ENCODE measurements at places on chromosomes 13 and 19. TPM values are rescaled to one million over a fixed set of nuclear protein-coding genes. Genes with fewer than 3 reads are reported as not detected.

- no peaks in the 10 kb centered on the region for H3K27me3 ChIP-seq
- H3K4me3 ChIP-seq, result no peak overlapping the region
- DNase-seq, result no peak
- no peaks in the 10 kb centered on the region for H3K4me1 ChIP-seq
Measured at GRCh38 chr13:102569488-102569887, 27.3 kb upstream of the TPP2 start.

- H3K27ac ChIP-seq, result no peak overlapping the region
- DNase-seq, result no peak
- H3K27me3 ChIP-seq, result no peaks in the 10 kb centered on the region
Measured at GRCh38 chr19:31342926-31343325, 6.3 kb downstream of the TSHZ3 start.

GRCh38 chr13:98976941-98977340, 923 bp downstream of the DOCK9 start:
- no peak overlapping the region for H3K27ac ChIP-seq
- H3K4me1 ChIP-seq, result no peaks in the 10 kb centered on the region
- no peak for DNase-seq
- no peak overlapping the region for H3K4me3 ChIP-seq

DNA sequence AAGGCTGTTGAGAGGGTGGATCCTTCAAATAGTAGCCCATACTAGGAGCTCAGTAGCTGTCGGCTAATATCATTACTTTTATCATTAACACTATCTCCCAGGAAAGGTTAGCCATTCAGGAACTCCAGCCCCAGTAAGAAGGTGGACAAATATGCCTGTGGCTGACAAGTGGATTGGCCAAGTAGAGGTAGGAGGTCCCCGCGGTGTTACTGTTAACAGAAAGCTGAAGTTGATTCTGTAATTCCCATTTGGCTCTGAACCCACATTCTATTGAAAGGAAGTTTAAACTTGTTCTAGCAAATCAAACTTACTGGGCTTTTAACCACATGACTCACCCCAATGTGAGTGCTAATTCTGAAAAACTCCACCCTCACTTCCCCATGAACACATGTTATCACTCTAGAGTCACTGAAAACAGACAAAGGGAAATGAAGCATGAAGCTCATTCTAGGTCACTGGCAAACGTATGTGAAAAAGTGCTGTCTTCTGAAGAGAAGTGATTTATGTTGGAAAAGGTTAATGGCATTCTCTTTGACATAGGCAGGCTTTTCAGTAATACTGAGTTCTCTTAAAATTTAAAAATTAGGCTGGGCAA, 273.5 kb downstream of the FGF14 start:
- no peak for DNase-seq
- H3K27ac ChIP-seq, result no peak overlapping the region
- H3K36me3 ChIP-seq, result no peaks in the 10 kb centered on the region
- H3K27me3 ChIP-seq, result no peaks in the 10 kb centered on the region

- no peak overlapping the region for H3K4me3 ChIP-seq
- H3K36me3 ChIP-seq, result no peaks in the 10 kb centered on the region
- H3K27ac ChIP-seq, result no peak overlapping the region
- DNase-seq, result no peak
- no peaks in the 10 kb centered on the region for H3K27me3 ChIP-seq
Measured at GRCh38 chr13:76854894-76855293, 31.3 kb downstream of the KCTD12 start.

DNA sequence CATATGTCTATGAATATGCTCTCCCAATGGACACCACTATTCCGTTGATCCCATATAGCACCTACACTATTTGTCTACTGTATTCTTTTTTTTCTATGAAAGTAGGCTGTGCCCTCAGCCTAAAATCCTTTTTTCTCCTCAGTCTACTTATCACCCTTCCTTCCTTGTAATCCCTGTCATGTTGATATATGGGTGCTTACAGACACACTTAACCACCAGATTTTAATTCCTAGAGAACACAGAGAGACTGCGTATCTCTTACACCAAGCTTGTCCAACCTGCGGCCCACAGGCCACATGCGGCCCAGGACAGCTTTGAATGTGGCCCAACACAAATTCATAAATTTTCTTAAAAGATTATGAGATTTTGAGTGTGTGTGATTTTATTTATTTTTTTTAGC, 101.1 kb downstream of the ZAR1L start:
- H3K4me1 ChIP-seq, result peaks cover 2% of the 10 kb centered on the region
- H3K36me3 ChIP-seq, result no peaks in the 10 kb centered on the region
- no peaks in the 10 kb centered on the region for H3K27me3 ChIP-seq
- H3K4me3 ChIP-seq, result no peak overlapping the region

- H3K4me3 ChIP-seq, result no peak overlapping the region
- no peaks in the 10 kb centered on the region for H3K36me3 ChIP-seq
- DNase-seq, result no peak
- H3K27ac ChIP-seq, result no peak overlapping the region
Measured at GRCh38 chr13:69866555-69866954, 241.1 kb upstream of the ATXN8OS start.

DNA sequence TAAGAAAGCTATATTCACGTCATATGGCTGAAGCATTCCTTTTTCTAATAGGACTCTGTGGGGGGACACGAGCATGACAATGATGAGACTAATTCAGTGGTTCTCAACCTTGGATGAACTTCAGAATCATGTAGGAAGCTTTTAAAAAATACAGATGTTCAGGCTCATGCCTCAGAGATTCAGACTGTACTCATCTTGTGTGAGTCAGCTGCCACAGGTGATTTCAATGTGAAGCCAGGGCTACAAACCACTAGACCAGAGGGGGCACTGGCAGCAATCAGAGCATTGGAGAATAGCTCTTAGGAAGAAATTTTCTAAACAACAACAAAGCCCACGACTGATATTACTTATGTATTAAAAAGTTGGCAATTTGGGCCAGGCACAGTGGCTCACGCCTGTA, 91.7 kb downstream of the SERP2 start:
- H3K27ac ChIP-seq, result no peak overlapping the region
- H3K4me1 ChIP-seq, result peaks cover 2% of the 10 kb centered on the region
- no peaks in the 10 kb centered on the region for H3K27me3 ChIP-seq
- no peaks in the 10 kb centered on the region for H3K36me3 ChIP-seq
- DNase-seq, result no peak
- H3K4me3 ChIP-seq, result no peak overlapping the region

GRCh38 chr19:53608381-53608780, 23.4 kb upstream of the DPRX start:
- no peak for DNase-seq
- no peak overlapping the region for H3K4me3 ChIP-seq
- H3K27me3 ChIP-seq, result no peaks in the 10 kb centered on the region
- no peaks in the 10 kb centered on the region for H3K4me1 ChIP-seq
- no peaks in the 10 kb centered on the region for H3K36me3 ChIP-seq

DNA sequence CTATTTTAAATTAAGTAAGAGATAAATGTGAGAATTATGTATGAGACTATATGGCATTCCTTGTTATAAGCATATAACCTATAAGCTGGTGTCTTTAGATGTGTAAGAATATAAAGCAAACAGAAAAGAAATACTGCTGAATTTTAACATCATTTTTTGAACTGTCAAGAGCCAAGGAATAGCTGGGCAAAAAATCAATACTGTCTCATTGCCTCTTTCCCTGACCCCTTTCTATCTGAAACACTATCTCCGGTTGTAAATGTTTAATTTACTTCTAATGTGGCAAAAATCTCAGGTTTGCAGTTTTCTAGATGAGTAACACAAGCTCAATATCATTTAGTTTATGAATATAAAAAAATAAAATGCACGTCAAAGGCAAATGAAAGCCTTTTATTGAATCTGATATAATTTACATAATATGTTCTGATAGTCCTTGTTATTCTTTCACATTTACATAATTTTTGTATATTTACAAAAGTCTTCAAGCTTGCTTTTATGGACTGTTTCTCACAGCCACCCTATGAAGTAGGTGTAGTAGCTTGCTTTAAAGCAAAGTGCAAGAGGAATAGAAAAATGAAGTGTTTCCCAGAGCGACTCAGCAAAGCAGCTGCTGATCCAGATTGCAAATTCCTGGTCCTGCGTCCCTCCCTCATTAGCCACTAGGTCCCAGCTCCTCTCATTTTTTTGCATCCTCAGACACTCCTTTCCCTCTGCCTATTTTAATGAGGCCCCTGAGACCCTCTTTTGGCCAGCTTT, 188.2 kb upstream of the RFC3 start:
- no peak for DNase-seq
- H3K36me3 ChIP-seq, result no peaks in the 10 kb centered on the region
- no peak overlapping the region for H3K27ac ChIP-seq
- H3K4me1 ChIP-seq, result no peaks in the 10 kb centered on the region

DNA sequence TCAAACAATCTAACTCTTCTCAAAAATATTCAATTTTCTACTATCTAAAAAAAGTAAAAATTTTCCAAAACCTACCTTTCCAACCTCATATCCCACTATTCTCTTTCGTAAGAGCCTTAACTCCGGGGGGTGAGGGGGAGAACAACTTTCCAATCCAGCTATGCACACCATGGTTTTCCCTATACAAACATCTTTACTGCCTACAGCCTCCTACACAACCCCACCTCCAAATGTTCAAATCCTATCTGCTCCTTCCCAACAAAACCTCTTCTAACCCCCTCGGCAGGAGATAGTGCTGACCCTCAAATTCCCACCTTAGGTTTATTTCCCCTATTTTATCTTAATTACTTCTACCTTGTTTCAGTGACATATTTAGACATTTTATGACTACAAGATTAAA, 102.0 kb downstream of the DIAPH3 start:
- no peaks in the 10 kb centered on the region for H3K27me3 ChIP-seq
- H3K4me3 ChIP-seq, result no peak overlapping the region
- no peak for DNase-seq
- no peaks in the 10 kb centered on the region for H3K36me3 ChIP-seq
- H3K4me1 ChIP-seq, result no peaks in the 10 kb centered on the region

DNA sequence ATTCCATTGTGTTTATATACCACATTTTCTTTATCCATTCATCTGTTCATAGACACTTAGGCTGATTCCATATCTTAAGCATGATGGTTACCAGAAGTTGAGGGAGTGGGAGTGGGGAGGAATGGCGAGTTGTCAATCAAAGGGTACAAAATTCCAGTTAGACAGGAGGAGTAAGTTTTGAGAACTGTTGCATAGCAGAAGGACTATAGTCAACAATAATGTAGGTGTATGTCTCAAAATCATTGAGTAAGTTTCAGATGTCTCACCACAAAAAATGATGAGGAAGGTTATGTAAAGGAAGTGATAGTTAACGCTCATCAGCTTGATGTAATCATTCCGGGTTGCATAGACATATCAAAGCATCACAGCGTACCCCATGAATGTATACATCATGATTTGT, 4.6 kb upstream of the UBL3 start:
- H3K4me1 ChIP-seq, result no peaks in the 10 kb centered on the region
- no peak for DNase-seq
- H3K36me3 ChIP-seq, result no peaks in the 10 kb centered on the region
- H3K4me3 ChIP-seq, result no peak overlapping the region

DNA sequence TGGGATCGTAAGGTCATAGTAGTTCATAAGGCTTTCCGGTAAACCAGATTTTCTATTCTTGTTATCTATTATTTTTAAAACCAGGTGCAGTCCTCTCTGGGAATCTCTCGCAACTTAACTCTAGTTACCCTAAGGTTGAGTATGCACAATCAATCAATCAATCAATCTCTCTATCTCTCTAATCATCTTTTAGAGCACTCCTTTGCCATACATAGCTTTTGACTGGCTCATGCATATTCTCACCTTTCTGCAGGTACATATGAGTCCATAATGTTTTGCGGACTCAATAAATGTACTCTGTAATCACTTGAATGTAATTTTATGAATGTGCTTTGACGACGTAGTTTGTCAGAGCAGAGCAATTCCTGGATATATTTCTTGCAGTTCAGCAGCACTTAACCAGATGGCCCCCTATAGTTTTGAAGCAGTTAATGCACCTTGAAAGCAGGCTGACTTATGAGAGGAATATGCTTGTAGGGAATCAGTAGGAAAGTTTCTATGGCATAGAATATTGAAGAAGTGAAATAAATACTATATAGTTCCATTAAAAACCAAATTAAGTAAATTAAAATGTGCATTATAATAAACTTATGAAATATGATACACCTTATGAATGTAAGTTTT, 524.7 kb downstream of the GPC5 start:
- no peak overlapping the region for H3K4me3 ChIP-seq
- H3K27me3 ChIP-seq, result no peaks in the 10 kb centered on the region
- no peak overlapping the region for H3K27ac ChIP-seq
- DNase-seq, result no peak

DNA sequence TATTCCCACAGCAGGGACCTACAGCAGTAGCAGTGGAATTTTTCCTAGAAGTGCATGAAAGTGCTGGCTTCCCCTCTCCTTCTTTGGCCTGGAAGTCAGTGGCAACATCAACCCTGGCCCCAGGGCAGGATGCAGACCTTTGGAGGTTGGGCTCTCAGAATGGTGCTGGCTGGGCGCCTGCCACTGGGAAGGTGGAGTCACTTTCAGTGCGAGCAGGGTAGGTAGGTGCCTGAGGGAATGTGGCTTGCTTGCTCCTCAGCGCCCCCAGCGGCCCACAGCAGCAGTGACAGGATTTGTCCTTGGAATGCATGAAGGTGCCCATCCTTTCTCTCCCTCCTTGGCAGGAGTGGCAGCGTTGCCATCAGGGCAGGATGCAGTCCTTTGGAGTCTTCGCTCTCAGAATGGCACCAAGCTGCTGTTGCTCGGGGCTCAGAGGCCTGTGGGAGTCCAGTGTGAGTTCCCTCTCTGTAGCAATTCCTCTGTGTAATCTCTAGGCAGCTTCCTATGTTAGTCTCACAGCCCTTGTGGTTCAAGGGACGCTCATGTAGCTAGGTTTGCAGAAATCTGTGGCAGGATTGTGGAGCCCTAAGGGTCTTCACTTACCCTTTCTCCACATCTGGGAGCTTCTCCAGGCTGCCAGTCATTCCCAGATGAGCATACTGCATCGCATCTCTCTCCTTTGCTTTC, 354.4 kb upstream of the DACH1 start:
- no peaks in the 10 kb centered on the region for H3K4me1 ChIP-seq
- H3K4me3 ChIP-seq, result no peak overlapping the region
- no peak overlapping the region for H3K27ac ChIP-seq
- H3K36me3 ChIP-seq, result no peaks in the 10 kb centered on the region
- no peaks in the 10 kb centered on the region for H3K27me3 ChIP-seq

DNA sequence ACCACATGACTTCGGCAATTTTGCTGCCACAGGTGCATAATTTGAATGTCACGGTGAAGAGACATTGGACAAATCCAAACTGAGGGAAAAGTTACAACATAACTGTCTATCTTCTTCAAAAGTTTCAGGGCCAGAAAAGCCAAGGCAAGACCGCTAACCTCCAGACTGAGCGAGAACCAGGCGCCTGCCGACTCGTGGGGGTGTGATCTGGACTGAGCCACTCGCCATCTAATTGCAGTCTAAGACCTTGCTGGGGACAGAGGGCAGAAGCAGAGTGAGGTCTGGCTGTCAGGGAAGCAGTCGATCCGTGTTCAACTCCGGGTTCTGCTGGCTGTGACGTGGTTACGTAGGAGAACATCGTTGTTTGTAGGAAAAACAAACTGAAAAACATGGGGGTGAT, 88.6 kb downstream of the SPACA7 start:
- DNase-seq, result no peak
- H3K4me3 ChIP-seq, result no peak overlapping the region
- H3K4me1 ChIP-seq, result no peaks in the 10 kb centered on the region
- H3K27me3 ChIP-seq, result no peaks in the 10 kb centered on the region
- H3K36me3 ChIP-seq, result no peaks in the 10 kb centered on the region

The ZNF556 gene
- 0.16 TPM for total RNA-seq

The RXFP2 gene
- total RNA-seq, result not detected

The CDX2 gene
- total RNA-seq, result not detected

The KLK12 gene
- not detected for total RNA-seq

The ATXN8OS gene
- total RNA-seq, result not detected

The OR1I1 gene
- not detected for total RNA-seq

The TBC1D4 gene
- total RNA-seq, result 9.1 TPM

The OR10H1 gene
- not detected for total RNA-seq

All from aorta (tissue), 5 donors.